Substantia nigra (tissue), 51 donors: ENCODE measurements at places on chromosomes 5 and 9.
A peak's percentile ranks its signal among the peaks of the same experiment; 100 is the strongest.

- no peak for DNase-seq
Measured at GRCh38 chr9:137077758-137078693, 709 bp downstream of the UAP1L1 start.

GRCh38 chr5:671459-672328, 21.5 kb downstream of the TPPP start:
- DNase-seq, result peak; percentile 66

DNA sequence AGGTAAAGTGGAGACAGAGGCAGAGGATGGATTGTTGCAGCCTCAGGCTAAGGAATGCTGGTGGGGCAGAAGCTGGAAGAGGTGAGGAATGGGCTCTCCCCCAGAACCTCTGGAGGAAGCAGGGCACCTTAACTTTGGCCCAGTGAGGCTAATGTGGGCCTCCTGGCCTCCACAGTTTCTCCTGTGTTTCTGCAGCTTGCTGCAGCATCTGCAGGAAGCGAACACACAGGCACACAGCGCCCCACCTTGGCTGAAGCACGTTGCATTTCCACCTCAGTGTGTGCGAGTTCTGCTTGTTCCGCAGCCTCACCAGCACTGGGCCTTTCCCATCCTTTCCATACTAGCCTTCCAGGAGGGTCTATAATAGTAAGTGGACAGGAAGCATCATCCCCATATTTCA, 27.2 kb upstream of the ASS1 start:
- no peak for DNase-seq

DNA sequence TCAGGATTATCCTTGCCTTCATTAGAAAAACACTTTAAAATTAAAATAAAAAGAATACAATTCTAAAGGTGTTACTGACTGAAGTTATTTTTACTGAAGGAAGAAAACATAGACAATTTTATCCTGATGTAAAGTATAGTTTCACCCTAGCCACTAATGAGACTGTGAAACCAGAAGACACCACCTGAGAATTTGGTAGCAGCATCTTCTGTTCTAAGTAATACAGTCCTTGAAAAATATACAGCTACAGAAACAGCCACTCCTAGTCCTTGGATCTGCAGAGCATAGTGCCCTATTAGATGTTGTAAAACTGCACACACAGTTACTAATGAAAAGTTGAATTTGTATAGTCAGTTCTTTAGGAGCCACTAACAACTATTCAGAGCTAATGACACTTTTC, 377.7 kb downstream of the PRR16 start:
- DNase-seq, result no peak

GRCh38 chr5:103109277-103109676, 10.7 kb downstream of the GIN1 start:
- no peak for DNase-seq

DNA sequence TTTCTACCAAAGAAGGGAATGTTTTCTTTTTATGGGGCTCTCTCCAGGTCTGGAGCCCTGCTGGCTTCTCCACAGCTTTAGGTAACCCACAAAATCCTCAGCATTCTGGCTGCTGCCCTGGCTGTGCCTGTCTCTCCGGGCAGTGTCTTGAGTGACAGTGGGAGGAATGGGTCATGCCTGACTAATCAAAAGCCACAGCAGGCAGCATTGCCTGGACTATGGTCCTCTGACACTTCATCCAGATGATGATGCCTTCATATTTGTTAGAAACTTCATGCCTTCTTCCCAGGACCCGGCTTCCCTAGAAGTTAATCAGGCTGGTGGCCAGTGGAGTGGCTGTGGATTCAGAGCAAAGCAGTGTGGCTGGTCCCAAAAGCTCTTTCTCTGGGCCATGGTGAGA, 32.2 kb upstream of the TGFBI start:
- DNase-seq, result no peak

DNA sequence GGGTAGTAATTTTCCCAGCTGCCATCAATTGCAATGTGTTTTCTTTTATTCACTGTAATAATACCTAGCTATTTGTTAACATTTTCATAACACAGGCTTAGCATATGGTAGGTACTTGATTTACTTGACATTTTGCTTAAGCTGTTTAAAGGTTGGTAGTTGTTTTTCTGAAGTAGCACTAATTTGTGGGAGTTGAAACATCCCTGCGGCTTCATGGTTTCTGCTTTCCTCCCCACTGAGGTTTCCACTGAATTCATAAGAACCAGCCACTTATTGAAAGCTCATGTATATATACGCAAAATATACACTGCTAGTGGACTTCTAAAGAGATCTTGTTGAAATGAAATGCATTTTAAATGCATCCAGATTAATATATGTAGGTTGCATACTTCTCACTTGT, 559.9 kb downstream of the TLE4 start:
- no peak for DNase-seq

DNA sequence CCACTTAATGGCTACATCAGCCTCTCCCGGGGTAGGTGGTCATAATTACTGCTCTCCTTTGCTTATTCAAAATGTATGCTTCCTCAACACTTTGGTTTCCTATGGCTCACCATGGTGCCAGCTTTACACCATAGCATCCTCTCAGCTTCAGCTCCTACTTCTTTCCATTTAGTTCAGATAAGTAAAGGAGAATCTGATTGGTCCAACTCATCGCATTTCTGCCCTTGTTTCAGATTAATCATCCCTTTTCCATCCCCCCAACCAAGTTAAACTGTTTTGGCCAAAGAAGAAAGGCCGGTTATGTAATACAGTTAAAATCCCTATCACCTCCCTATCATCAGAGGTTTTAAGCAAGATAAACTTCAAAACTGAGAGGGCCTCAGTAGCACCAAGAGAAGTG, 130.5 kb downstream of the CETN3 start:
- no peak for DNase-seq

- no peak for DNase-seq
Measured at GRCh38 chr5:880816-881550, 11.6 kb downstream of the BRD9 start.

DNA sequence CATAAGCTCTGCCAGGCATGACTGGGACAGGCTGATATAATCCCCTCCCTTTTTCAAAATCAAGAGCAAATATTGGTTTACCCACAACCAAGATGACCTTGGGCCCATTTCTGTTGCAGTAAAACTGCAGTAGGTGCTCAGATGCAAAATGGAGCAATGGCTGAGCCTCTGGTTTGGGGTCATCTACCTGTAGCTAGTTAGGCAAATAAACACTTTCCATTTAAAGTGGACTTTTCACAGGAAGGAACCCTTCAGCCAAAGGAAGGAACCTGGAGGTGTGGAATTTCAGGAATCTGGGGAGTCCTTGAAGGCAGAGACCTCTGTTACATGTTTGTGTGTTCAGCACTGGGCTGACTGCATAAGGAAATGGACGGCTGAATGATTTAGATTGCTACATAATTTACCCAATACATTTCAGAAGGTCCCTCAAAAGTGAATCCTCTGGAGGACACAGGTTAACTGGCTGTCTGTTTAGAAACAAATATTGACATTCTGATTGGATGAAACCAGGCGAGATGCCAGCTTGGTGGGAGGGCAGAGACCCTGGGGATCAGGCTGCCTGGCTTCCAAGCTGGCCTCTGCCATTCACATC, 170.1 kb upstream of the ZNF618 start:
- no peak for DNase-seq

DNA sequence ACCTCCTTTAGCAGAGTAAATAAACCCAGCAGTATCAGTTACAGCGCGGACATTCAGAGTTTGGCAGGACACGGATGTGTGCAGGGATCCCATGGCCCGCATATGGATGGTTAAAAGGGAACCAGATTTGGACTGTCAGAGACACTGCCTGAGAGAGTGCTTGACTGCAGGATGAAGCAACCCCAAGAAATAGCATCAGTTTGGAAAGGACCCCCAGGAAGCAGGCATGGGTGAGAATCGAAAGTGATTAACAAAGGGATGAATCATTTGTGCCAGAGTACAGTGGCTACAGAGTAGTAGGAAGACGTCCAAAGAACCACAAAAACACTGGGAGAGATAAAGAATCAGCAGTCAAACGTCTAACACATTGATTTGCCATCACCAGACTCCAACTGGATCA, 5.5 kb downstream of the C7 start:
- no peak for DNase-seq

DNA sequence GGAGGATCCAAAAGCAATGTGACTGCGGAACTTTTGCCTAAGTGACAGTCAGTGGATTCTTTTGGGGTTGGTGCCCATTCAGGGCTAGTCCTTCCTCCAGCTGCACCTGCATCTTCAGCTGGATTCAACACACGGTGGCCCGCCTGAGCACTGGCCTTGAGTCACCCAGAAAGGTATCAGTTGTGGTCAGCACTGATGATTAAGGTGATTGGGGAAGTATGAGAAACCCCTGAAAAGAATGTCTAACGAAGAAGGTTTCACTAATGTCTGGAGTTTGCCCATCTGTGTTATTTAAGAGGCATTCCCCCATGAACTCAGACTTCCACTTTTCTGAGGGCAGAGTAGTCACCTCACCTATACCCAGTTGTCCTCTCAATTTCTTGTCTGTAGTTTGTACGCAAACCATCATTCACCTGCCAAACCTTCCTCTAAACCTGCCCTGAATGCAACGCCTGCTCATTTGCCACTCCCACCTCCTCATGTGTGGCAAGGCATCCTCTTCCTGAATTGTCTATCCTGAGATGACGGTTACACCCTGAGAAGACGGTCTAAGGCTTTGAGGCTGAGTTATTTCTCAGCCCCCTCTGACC, 27.2 kb downstream of the CSF2 start:
- no peak for DNase-seq

DNA sequence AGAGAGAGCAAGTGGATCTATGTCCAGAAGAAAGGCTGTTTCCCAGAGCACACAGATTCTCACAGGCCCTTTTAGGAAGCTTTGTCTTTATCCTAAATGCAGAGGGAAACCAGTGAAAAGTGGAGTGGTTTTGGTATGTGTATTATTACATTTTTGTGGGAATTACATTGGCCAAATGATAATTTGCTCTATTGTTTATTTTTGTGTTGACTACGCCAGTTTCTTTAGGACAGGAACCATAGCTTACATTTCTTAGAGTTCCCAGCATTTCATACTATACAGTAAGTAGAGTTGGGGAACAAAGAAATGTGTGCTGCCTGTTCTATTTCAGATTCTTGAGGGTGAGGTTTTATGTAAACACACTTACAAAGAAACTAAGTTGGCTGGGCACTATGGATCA, 29.4 kb upstream of the SPATA31D4 start:
- DNase-seq, result no peak

DNA sequence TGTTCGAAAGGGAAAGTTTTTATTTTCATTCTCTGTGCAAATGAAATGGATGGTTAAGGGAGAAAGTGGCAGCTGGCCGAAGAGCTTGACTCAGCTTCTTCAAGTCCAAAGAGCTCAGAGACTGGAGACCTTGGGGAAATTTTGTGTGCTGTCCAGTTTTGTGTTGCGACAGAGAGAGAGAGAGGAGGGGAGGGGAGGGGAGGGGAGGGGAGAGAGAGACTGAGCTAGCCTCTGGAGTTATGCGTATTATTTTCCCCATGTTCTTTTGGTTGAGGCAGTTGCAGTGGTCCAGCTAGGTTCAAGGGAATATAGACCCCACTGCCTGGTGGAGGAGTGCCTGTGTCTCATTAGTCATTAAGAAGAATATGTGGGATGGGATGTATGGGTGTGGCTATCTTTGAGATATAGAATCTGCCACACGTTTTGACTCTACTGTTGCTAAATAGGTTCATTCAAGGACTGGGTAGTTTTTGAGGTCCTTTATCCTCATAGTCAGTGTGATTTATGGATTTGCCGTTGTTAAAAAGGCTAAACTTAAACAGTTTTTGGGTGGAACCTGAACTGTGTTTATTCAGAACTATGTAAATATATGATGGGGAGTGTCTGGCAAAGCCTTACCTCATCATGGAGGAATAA, 69.7 kb downstream of the ARHGAP26 start:
- DNase-seq, result no peak

DNA sequence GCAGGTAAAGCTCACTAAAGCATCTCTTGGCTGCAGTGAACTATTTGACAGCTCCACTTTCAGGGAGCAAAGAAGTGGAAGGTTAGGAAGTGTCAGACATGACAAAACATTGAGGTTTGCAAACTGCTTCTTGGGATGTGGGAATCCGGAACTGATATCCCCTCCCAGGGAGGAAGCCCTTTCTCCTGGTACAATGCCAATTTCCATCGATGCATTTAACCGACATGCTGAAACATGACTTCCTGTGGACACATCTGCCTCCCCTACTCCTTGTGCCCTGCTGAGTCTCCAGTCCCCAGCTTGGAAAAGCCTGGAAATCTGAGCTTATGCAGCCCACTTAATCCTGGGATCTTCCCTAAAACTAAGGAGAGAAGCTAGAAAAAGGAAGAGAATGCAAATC, 323.1 kb upstream of the DAP start:
- DNase-seq, result no peak

GRCh38 chr5:115151208-115151805, 18.4 kb downstream of the TRIM36 start:
- no peak for DNase-seq
